ENCODE measurements at places on chromosomes 1 and 21. TPM values are rescaled to one million over a fixed set of nuclear protein-coding genes. Genes with fewer than 3 reads are reported as not detected.

The RXRG gene
- not detected for total RNA-seq

The RHD gene
- total RNA-seq, result not detected

The PPM1J gene
- total RNA-seq, result 22.6 TPM

The HEYL gene
- total RNA-seq, result 3.6 TPM

The TFAP2E gene
- 1.5 TPM for total RNA-seq

The EXTL2 gene
- total RNA-seq, result 41.0 TPM

The LIPI gene
- not detected for total RNA-seq

The UBASH3A gene
- total RNA-seq, result 0.09 TPM

The FCRLA gene
- total RNA-seq, result 0.15 TPM

The PM20D1 gene
- 0.23 TPM for total RNA-seq

The HTR6 gene
- 1.2 TPM for total RNA-seq

The DCST1 gene
- not detected for total RNA-seq

The SLC22A15 gene
- 4.5 TPM for total RNA-seq

The SUSD4 gene
- total RNA-seq, result 2.6 TPM

The FLG2 gene
- not detected for total RNA-seq

The TP73 gene
- total RNA-seq, result 5.7 TPM

The MYOG gene
- not detected for total RNA-seq

The YRDC gene
- total RNA-seq, result 20.1 TPM

The DISC1 gene
- 6.6 TPM for total RNA-seq

The GNG4 gene
- 40.8 TPM for total RNA-seq

The ST6GALNAC5 gene
- total RNA-seq, result 10.1 TPM

The FCRL2 gene
- total RNA-seq, result not detected

The LY9 gene
- not detected for total RNA-seq

The BRWD1 gene
- total RNA-seq, result 52.5 TPM

The OLFML3 gene
- total RNA-seq, result 91.1 TPM

The NUDT4B gene
- total RNA-seq, result not detected

The LYPD8 gene
- total RNA-seq, result not detected

The OR6N1 gene
- total RNA-seq, result not detected

The A3GALT2 gene
- not detected for total RNA-seq

The OR2T10 gene
- total RNA-seq, result not detected

The CD247 gene
- 1.8 TPM for total RNA-seq

The FCGR3A gene
- total RNA-seq, result 0.32 TPM

The PCSK9 gene
- total RNA-seq, result 47.9 TPM

The TSPAN1 gene
- total RNA-seq, result 0.50 TPM

The TMEM51 gene
- 9.2 TPM for total RNA-seq

The UTS2 gene
- total RNA-seq, result not detected

The CD1B gene
- not detected for total RNA-seq

The SRM gene
- 200 TPM for total RNA-seq

The ARL8A gene
- 47.2 TPM for total RNA-seq

The ZNF695 gene
- 29.4 TPM for total RNA-seq

The NTNG1 gene
- 2.3 TPM for total RNA-seq

The MAN1C1 gene
- 10.4 TPM for total RNA-seq

The PGLYRP3 gene
- not detected for total RNA-seq

The TDRD5 gene
- 0.66 TPM for total RNA-seq

The RNU11 gene
- not detected for total RNA-seq

The OR10Z1 gene
- total RNA-seq, result not detected

The C1orf198 gene
- total RNA-seq, result 25.4 TPM

The MRPL39 gene
- 39.2 TPM for total RNA-seq

The RXFP4 gene
- total RNA-seq, result not detected

The PRR9 gene
- not detected for total RNA-seq

The FMO1 gene
- not detected for total RNA-seq

The BRINP3 gene
- 0.28 TPM for total RNA-seq

The PGBD5 gene
- 16.7 TPM for total RNA-seq

The REN gene
- total RNA-seq, result not detected

The TPTE gene
- not detected for total RNA-seq

The SHISAL2A gene
- 0.60 TPM for total RNA-seq

The COL11A1 gene
- total RNA-seq, result 15.4 TPM

The PRAMEF15 gene
- total RNA-seq, result not detected

The SYNC gene
- 0.11 TPM for total RNA-seq

Measured in WTC11 (cell line).